ENCODE measurements at places on chromosomes 11 and 22.

DNA sequence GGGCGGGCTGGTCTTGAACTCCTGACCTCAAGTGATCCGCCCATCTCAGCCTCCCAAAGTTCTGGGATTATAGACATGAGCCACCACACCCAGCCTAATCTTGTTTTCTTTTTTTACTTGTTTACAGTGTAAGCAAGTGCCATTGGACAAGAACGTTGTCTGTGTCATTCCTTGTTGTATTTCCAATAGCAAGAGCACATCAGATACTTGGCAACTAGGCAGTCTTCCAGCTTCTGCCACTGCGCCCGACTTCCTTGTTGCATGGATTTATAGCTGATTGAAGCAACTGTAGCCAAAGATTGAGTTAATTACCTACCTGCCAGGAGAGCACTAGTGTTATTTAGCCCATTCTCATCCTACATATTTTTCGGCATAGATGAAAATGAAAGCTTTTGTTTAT is 3.1 kb upstream of the SGSM3 start:
- DNase-seq = no peak

GRCh38 chr22:29748248-29748893 is 18.4 kb downstream of the ZMAT5 start:
- no peak for DNase-seq

DNA sequence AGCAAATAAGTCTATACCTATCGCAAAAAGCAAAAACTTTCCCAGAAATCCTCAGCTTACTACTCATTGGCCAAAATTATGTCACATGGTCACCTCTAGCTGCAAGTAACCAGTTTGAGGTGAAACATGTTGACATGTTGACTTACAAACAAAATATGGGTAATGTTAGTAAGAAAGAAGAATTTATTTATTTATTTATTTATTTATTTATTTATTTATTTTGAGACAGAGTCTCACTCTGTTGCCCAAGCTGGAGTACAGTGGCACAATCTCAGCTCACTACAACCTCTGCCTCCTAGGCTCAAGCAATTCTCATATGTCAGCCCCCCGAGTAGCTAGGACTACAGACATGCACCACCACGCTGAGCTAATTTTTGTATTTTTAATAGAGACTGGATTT is 5.4 kb upstream of the SLC35C1 start:
- no peak for DNase-seq

DNA sequence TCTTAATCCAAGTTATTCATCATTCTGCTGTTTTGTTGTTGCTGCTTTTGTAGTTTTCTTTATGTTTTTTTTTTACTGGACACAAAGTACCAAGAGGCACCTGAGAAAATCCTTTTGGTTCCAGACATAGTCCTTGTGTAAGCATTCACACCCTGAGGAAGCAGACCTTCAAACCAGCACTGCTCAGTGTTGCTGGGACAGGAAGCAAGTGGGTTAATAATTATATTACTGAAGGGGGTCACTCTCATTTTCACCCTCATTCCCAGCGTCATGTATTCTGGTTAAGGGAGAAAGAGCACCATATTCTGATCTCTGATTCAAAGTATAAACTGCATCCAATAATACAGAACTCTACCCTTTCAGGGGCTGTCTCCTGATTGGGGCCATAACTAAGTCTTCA is 5.9 kb upstream of the ALKBH3 start:
- DNase-seq = no peak

- no peak for DNase-seq
Measured at GRCh38 chr11:72411623-72412419, 22.5 kb downstream of the CLPB start.

- no peak for DNase-seq
Measured at GRCh38 chr11:133122256-133122655, 410.0 kb downstream of the OPCML start.

- DNase-seq = no peak
Measured at GRCh38 chr22:19832476-19833108, 22.1 kb downstream of the GNB1L start.

DNA sequence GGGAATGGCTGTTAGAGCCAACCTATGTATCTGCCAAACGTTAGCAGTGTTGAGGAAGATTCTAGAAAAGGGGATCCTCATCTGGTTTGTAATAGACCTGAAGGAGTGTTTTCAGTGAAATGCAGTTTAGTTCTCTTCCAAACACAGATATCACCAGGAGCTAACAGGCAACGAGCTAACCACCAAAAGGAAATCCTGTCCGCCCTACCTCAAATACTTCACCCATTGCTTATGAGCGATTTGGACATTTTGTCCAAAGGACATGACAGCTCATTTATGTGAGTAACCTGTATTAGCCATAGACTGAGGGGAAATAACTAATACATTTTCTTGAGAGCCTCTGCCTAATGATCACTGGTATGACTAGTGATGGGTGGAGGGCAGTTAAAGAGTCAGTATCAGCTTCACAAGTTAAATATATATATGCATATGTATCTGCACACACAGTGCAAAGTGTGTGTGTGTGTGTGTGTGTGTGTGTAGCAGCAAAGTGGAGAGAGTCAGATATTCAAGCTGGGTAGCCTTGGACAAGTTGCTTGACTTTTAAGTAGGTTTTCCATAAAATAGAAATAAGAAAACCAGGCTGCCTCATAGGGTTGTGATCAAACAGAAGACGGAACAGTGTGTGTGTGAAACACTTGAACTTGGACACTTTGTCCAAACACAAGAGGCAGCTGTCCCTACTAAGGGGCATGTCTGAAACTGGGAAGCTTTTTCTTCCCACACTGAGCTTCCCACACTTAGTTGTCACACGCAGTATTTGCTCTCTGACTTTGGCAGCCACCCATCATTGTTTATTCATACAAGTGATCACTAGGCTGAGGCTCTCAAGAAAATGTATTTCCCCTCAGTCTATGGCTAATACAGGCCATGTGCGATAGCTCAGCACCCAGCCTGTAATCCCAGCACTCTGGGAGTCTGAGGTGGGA is 940 bp upstream of the C11orf91 start:
- peak; percentile 38 for DNase-seq
